Right lung (tissue), 10 donors: ENCODE measurements at places on chromosomes 13 and 19. TPM values are rescaled to one million over a fixed set of nuclear protein-coding genes. Genes with fewer than 3 reads are reported as not detected.

DNA sequence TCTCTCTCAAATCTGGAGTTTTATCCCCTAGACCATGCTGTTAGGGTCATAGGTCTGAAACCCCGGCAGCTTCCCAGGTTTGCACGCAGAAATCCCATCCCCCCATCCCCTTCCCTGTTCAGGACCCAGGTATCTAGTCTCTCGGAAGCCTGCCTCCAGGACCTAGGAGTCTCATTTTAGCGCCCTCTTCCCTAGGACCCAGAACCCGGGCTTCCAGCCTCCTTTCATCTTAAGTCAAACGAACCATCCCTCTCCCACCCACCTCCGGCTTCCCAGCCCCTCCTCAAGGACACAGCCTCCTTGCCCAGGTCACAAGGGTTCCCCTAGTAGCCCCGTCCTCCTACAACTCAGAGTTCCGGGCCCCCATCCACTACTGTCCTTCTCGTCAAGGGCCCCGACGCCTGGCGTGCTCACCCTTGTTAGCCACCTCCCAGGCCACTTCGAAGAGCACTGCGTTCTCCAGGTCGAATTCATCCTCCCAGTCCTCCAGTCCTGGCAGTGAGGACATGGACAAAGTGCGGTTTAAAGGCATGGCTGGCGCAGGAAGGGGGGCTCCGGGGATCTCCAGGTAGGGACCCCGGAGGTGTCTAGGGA, 431 bp downstream of the GYS1 start:
- DNase-seq = no peak

GRCh38 chr13:105089858-105090643, 1445.4 kb downstream of the EFNB2 start:
- DNase-seq = no peak

- no peak for DNase-seq
These were observed 27.8 kb downstream of the PIN1 start for GRCh38 chr19:9862938-9863337.

DNA sequence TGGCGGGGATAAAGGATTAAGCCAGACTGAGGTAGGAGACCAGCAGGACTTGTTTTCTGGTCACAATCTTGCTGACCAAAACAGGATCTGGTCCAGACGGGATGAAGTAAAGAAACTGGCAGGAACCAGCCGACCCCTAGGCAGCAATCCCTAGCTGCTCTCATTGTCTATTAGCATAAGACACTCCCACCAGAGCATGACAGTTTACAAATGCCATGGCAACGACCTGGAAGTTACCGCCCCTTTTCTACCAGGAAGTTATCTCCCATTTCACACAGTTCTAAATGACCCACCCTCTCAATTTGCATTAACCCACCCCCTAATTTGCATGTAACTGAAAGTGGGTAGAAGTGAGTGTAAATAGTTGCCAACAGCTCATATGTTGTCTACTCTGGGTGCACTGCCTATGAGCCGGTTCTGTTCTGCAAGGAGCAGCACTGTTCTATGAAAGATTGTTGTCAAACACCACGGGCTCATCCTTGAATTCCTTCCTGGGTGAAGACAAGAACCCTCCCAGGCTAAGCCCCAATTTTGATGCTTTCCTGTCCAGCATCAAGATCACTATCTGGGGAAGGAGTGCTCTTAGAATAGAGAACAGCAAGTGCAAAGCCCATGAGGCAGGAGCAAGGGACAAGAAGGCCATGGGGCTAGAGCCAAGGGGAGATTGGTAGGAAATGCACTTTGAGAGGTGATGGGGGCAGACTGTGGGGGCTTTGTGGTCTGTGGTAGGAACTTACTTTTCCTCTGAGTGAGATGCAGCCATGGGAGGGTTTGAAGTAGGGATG, 13.9 kb upstream of the FBXO27 start:
- no peak for DNase-seq

Gene KLC3
- 0.76 TPM for polyA plus RNA-seq
